ENCODE measurements at places on chromosomes 4 and X. TPM values are rescaled to one million over a fixed set of nuclear protein-coding genes. Genes with fewer than 3 reads are reported as not detected.

H2BW2 gene
- not detected for total RNA-seq

APLN gene
- 1.1 TPM for total RNA-seq

S100P gene
- not detected for total RNA-seq

DNA sequence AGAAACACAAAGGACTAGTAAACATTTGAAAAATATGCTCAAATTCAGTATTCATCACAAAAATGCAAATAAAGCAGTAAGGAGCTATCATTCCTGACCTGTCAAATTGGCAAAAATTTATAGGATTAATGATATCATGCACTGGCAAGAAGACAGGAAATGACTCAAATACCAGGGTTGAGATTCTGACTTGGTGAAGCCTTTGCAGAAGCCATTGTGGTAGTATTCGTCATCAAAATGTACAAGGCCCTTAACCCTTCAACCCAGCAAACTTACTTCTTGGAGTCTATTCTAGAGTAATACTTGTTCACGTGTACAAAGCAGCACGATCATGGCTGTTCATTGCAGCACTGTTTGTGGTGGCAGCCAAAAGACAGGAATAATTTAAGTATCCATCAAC is 132.4 kb downstream of the ENOX2 start:
- peak; percentile 81 for DNase-seq

DNA sequence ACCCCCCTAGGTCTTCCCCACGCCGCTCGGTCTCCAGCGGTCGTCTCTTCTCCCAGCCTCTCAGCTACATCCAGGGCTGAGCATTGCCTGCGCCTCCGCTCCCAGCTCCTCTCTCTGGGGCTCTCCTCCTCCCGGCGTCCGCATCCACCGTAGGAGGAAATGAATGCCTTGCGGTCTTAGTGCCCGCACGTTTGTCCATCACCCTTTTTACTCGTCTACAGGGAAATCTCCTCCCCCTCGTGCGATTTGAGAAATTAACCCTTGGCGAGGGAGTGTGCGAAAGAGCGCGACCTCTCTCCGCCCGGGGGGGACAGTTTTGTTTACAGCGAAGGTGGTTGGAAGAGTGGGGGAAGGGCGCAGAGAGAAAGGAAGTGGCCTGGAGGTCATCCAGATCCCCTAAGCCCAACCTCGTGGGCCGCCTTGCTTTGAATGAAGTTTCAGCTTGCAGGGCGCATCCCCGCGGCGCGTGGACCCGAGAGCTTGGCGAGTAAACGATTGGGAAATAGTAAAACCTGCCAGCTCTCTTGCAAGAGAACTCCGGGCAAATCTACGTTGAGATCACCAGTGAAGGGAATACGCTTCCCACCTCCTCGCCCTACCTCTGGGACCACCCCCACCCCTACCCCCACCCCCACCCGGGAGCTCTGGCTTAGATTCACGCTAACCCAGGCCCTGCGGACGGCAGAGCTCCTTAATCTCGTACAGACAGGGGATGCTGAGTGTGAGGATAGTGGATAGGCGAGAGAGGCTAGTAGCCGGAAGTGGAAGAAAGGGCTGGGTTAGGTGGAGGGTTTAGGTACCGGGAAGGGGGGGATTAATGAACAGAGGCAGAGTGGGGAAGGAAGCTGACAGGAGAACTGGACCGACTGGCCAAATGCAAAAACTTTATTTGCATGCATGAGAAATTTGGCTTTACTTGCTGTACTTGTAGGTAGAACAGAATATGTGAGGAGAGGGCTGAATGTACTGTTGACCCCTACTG is at the start of gene ELOVL6:
Gene ELOVL6, minus strand, starts transcription at position 181 of the 982 bp plus-strand sequence. CDS start 280 bp downstream, outside the sequence.
- peak; percentile 84 for DNase-seq

GRCh38 chrX:30637874-30638815 is 15.1 kb upstream of the GK start:
- no peak for DNase-seq

- DNase-seq, result no peak
Observed at GRCh38 chrX:30863974-30864373, 25.1 kb downstream of the TAB3 start.

GRCh38 chrX:46793386-46794143 is 34.6 kb upstream of the SLC9A7 start:
- DNase-seq, result no peak

- no peak for DNase-seq
Observed at GRCh38 chr4:139853309-139853708, 187.7 kb downstream of the MGST2 start.

DNA sequence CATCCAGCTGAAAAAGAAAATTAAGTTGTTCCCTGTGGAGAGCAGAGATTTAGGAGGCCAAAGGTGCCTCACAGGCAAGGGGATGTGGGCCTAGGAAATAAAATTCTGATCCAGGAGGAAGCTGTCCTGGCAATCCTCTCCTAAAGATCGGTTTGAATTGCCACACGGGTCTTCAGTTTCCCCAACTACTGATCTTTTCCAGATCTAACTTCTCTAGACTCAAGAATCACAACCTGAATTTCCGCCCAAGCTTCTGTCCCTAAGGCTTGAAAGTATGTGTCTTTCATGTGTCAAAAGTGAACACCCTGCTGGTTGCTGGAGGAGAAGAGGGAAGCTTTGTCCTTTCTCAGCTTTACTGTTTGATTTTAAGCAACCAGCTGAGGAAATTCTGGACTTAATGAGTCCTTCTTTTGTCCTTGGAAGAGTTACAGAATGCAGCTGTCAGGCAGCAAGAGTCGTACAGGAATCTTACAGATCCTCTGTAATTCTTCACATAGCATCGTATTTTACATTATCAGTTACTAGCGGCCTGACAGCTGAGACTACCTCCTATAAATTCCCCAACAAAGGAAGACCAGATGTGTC is 93.8 kb downstream of the INPP4B start:
- peak; percentile 16 for DNase-seq

DNA sequence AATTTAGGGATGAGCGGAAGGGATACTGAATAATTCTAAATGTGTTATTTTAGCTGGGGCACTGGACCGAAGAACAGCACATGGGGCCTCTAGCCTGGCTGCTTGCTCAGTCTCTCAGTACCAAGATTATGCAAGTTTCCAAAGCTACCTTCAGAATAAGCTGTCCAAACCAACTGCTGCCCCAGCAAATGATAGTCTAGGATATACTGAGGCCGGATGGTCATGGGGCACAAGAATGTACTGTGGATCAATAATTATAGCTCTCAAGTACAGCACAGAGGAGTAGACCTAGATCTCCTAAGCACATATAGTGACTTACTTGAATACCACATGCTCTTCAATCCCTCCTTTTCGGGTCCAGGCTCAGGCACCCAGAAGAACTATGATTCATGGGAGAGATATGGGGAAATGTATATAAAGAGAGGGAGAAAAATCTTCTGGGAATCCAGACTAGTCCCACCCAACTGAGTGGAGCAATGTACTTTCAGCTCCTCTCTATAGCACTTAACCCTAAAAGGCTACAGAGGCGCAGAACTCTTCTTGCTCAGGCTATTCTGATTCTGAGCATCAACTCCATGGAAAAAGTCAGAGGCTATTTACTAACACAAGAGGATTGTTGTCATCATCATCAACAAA is 160.3 kb upstream of the GPC4 start:
- DNase-seq, result no peak

DNA sequence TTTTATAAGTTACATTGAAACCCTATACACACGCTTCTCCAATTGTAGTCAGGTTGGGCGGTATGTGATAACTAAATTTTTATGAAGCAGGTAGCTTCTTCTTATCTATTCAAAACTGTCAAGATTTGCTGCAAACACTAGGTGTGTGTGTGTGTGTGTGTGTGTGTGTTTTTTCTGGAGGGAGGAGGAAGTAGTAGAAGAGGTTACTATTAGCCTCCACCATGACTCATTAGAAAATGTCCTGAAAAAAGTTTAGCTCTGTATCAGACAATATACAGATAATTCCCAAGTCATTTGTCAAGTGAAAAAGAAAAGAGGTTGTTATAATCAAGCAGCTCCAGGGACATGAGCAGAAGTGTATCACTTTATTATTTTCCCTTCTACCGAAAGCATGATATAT is 33.9 kb downstream of the PCDH7 start:
- peak; percentile 15 for DNase-seq

GRCh38 chr4:73193155-73193554 is 65.4 kb downstream of the ANKRD17 start:
- DNase-seq, result no peak

Measured in GM23248 (cell line).